Coronary artery (tissue), 2 donors: ENCODE measurements at places on chromosomes 3 and 15.
A peak's percentile ranks its signal among the peaks of the same experiment; 100 is the strongest.

GRCh38 chr3:182138393-182138792 lies 426.7 kb downstream of the SOX2 start:
- no peak for DNase-seq

GRCh38 chr3:127171721-127172120 lies 21.2 kb upstream of the PRR23E start:
- DNase-seq: peak; percentile 61

GRCh38 chr15:57345584-57345983 lies 30.7 kb upstream of the CGNL1 start:
- DNase-seq: no peak

DNA sequence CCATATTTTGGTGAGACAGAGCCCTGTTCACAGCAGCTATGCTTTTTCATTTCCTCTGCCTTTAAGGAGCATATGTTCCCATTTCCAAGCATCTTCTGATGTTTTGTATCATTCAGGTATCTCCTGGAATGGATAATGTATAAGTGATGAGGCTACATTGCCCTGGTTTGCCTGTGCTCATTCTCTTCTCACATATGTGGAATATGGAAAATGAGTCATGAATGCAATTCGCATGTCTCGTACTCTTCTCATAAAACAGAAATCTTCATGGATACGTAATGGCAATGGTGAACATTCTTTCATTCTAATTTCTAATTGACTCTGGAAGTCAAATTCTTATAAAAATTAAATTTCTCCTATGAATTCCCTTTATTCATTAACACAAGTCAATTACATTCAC lies 143.1 kb downstream of the CDIN1 start:
- no peak for DNase-seq

DNA sequence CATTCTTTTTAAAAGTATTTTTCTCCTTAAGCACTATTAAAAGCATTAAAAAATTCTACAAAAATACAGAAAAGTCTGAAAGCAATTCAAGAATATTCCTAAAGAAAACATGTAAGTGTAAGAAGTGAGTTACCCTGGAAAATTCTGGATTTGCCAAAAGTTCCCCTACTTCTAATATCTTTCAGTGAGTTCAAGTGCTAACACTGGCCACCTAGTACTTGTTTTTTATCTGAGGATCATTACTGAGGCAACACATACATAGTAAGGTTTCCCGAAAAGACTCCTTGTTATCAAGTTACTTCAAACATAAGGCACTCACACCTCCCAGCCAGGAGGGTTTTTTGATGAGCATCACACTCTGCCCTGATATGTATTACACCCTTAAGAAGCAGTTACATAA lies 158.4 kb downstream of the TIGIT start:
- no peak for DNase-seq

DNA sequence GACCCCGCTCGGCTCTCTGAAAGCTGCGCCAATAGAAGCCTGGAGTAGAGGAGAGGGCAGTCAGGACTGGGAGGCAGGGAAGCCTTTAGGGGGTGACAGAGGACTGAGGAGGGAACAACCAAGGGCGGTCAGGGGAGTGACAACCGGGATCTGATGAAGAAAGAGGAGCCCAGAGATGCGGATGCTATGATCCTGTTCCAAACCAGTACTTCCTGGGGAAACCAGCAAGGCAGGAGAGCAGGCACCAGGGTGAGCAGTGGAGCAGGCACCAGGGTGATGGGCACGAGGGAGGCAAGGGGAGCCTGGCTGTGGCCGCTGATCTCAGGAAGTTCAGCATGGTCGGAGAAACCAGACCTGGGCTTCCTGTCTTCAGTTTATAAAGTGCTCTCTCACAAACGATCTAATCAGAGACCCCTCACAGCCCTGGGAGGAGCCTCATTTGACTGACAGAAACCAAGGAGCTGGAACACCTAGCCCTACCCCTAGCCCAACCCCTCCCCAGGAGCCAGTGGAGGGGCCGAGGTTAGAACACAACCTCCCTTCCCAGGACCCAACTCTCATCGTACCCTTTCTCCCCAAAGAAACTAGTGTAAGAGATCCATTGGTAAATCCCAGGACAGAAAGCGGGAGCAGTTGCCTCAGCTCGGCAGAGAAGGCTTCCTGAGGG lies 34.9 kb downstream of the CCDC33 start:
- DNase-seq: no peak

DNA sequence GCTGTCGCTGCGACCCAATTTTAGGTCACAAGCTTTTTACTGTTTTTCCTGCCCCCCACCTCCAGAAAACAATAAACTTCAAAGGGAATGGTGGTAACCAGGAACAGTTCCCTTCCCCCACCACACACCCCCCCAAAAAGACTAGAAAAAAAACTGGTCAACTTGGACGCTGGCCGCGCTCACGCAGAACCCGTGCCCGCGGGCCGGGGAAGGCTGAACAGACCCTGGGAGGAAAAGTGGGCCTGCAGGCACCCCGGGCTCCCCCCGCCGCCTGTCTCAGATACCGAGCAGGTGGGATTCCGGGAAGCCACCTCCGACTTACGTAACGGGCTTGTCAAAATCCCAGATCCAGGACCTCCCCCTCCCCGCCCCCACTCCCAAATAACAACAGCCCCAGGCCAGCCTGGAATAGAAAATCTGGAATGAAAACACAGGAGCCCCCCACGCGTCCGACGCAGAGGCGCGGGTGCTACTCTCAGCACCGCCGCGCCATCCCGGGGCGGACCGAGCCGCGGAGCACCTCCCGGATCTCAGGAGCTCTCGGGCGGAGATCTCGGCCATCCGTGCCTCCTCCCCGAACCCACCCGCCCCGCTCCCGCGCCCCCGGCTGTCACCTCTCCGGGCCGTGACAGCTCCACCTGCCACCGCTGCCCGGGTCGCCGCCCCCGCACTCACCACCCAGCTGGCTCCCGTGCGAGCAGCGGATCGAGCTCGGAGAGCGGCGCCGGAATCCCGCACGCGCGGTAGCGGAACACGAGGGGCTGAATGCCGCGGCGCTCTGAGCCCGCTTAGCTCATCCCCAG lies 557 bp downstream of the DENND4A start:
- peak; percentile 87 for DNase-seq

GRCh38 chr3:99506-99905 lies 97.1 kb upstream of the CHL1 start:
- no peak for DNase-seq
